ENCODE measurements at places on chromosomes 4 and X.

- DNase-seq: no peak
Observed at GRCh38 chrX:99142745-99143144, 1267.3 kb downstream of the PCDH19 start.

DNA sequence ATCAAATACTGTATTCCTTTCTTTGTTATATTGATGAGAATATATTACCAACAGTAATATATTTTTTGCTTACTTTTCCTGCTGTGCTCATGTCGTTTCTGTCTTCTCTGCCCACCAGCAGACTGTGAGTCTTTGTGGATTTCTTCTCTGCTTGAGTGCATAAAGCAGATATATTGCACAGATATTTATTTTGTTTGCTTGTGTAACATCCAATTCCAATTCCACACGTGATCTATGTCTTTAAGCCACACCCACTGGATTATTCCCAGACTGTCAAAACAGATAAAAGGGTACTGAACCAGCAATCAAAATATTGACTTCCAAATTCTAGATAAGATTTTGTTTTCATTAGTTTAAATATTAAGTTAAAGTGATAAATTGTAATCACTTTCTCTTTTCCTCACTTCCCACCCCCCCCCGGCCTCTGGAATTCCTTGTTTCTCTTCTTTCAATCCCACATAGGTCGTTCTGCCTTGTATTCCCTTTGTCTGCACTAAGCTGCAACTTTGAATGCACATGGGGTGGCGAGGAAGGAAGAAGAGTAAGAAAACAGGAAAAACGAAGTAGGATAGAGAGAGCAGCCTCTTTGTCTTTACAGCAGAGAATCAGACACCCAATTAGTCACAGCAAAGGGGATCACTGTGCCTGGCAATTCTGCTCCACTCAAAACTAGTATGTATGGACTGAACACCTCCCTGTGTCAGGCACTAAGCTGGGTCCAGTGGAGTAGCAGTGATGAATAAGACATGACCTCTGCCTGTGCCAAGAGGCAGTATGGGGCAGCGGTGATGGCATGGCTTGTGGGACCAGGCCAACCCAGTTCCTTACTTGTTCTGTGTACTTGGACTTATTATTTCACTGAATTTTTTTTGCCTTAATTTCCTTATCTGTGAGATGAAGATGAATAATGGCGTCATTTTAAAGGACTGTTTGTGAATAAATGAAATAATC, at the start of gene ADH1B:
TSS of gene ADH1B (minus strand) at position 161 of the 951 bp plus-strand sequence. CDS start at position 91, 70 bp downstream.
- DNase-seq: no peak

DNA sequence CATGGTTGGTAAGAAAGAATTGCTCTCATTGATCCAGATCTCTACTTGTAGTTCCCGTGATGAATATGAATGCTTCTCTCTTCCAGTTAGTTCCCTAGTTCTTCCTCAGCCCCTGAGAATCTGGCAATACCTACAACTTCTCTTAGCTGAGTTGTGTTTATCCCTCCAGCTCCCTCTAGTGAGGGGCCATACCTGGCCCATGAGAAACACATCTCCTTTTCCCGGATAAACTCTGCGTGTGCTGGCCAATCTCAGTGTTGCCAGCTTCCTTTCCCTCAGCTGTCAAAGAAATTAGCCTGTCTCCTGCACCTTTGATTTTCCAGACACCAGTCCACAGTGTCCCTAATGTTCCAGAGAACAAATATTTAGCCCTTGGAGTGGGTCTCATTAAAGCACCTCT, 5.7 kb downstream of the CBLL2 start:
- DNase-seq: no peak

DNA sequence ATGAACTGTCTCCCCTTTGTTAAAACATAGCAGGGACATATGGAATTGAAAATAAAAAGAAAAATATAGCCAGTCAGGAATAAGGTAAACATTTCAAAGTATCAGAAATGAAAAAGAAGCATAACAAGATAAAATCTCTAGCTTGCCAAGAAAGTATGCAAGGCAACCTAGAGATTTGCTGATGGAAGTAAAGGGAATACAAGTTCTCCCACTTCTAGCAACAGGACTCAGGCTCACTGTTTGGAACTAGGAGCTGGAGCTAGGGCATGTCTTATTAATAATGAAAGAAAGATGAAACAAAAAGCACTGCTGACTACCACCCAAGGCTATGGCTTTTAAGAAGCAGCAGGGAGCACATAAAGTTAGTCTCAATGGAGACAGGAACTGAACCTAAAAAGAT, 18.2 kb downstream of the ANKRD50 start:
- no peak for DNase-seq

GRCh38 chrX:2888309-2888708, 40.8 kb downstream of the ARSD start:
- DNase-seq: no peak

- no peak for DNase-seq
Observed at GRCh38 chr4:181776264-181777054, 466.7 kb upstream of the TENM3 start.

All from stimulated activated CD4-positive, alpha-beta T cell treated with anti-CD3 and anti-CD28 coated beads, Interleukin-4, amount 100 ng/mL, for 1 hour (primary cell).